GM04504 (cell line): ENCODE measurements at places on chromosomes 6 and 20.

GRCh38 chr20:57993716-57994431 lies 234.6 kb downstream of the ANKRD60 start:
- no peak for DNase-seq

DNA sequence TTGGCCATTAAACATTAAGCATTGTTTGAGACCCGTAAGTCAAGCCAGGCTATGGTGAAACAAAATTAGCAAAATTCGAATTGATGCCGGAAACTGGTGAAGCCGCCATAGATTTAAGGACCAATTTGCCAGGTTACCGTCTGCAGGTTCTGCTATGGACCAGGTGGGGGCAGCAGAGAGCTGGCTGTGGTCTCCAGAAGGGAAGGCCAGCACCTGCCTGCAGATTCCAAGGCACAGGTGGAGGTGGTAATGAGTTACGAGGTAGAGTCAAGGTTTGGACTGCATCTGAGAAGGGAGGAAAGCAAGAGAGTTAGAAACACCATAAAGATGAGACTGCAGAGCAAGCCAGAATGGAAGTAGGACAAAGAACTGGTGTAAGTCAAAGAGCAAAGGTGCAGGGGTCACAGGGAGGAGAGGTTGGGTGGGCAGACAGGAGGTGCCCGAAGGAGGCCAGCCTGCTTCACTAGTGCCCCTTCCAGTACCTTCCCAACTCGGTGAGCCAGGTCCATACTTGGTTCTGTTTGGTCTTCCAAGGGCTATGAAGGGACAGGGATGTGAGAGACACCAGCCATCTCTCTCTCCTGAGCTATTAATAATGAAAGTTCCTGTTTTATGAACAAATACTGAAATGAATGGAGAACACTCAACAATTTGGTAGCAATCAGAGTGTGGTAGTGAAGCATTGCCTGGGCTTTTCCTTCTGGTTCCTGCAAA lies 131.6 kb upstream of the ESR1 start:
- DNase-seq, result no peak

- no peak for DNase-seq
Observed at GRCh38 chr6:161410736-161411135, 136.9 kb upstream of the AGPAT4 start.

GRCh38 chr20:9163251-9163650 lies 94.4 kb downstream of the PLCB4 start:
- no peak for DNase-seq
